ENCODE measurements at places on chromosomes 4 and X.

GRCh38 chrX:150696331-150696730 lies 3.1 kb downstream of the MTMR1 start:
- DNase-seq, result no peak

- no peak for DNase-seq
Observed at GRCh38 chrX:14554131-14554715, 24.9 kb downstream of the GLRA2 start.

DNA sequence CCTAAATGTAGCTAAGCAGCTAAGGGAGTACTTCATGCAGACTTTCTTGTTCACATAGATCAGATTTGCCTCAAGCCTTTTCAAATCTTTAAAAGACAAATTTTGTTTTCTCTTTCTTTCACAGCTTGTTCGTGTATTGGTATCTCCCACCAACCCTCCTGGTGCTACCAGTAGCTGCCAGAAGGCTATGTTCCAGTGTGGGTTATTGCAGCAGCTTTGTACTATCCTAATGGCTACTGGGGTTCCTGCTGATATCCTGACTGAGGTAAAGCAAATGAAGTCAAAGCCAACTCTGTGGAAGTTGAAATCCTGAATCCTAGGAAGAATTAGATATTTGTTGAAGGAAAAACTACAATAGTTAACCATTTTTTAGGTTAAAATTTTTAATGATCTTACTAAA lies 62.6 kb downstream of the USO1 start:
- DNase-seq, result no peak

GRCh38 chr4:182449930-182450439 lies 206.8 kb downstream of the TENM3 start:
- DNase-seq, result no peak

DNA sequence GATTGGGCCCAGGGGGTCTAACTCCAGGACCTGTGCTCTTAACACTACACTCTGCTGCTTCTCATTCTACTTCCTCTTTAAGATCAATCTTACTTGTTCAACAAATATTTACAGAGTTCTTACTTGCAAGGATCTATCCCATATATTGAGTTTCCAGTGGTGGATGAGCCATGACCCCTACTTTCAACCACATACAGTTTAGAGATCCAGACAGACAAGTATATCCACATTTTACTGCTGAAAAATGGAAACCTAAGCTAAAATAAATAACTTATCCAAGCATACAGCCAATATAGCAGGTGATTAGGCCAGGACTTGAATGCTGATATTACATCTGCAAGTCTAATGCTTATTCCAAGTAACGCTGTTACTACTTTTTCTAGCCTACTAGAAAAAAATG lies 18.7 kb downstream of the TMEM150C start:
- DNase-seq, result no peak

GRCh38 chr4:166838975-166839614 lies 395.2 kb downstream of the SPOCK3 start:
- DNase-seq, result no peak

DNA sequence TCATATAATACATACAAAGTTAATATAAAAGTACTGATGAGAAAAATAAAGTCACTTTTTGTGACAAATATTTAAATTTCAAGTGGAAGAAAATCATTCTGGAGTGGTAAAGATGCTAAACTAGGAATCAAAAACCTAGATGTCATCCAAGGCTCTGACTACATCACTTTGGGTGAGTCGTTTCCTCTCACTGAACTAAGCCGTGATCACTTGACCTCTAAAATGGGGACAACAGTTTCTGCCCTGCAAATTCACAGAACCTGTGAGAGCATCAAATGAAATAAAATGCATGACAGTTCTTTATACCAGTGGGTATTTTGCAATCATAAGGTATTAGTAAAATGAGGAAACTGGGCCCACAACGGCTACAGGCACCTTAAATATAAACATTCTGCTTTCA lies 63.8 kb downstream of the PRDM5 start:
- no peak for DNase-seq

DNA sequence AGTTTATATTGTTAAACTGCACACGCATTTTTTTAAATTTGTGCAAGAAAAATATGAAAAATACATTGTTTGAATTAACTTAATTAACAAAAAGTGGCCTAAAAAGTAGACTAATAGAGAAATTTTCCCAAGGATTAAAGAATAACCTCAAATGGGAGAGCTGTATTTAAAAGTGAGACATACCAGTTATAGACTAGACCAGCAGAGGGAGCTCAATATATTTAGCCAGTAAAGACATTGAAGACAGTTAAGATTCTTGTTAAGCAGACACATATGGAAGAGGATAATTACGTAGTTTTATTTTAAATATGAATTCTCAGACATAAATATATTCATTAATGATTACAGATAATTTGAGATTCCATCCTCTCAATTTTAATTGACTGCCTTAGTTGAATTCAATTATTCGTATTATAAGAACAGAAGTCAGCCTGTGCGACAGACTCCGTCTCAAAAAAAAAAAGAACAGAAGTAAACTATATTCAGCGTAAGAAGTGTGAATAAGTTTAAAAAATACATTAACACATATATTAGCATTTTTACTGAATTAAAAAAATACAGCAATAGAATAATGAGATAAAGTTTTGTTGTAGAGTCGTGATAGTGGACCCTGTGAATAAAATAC lies 64.8 kb downstream of the GLRA3 start:
- DNase-seq, result no peak

DNA sequence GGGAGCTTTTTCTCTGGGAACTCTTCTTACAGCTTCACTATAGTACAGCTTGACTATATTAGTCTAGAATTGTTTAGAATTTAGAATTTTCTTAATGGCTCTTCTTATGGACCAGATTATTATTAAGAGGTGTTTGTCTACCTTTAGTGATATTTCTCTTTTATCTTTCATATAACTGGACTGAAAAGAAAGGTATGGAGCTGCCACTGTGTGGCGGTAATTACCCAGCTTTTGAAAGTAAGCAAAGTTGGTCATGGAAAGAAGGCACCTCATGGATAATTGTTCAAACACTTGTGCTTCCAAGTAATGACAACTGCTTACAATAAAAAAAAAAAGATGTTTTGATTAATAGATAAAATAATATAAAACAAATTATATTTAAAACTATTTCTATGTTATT lies 1112.5 kb downstream of the TECRL start:
- DNase-seq, result no peak

DNA sequence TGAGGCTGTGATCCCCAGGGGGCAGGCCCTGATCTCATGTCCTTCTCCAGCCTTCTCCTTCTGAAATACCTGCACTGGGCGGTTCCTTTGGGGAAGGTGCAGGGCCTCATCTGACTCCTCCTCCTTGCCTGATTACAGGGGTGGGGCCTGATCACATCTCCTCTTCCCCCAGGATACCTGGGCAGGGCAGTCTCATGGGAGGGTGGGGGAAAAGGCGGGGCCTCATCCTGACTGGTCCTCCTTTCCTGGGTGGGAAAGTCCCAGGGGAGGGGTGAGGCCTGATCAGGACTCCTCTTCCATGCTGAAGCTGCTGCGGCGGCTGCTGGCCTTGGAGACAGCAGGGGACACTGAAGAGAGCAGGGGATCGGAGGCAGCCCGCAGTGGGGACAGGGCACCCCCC lies 13.3 kb downstream of the TFE3 start:
- no peak for DNase-seq

GRCh38 chr4:112593438-112594133 lies 43.1 kb downstream of the ZGRF1 start:
- DNase-seq, result no peak

GRCh38 chrX:81779701-81780100 lies 577.8 kb downstream of the SH3BGRL start:
- DNase-seq, result no peak

DNA sequence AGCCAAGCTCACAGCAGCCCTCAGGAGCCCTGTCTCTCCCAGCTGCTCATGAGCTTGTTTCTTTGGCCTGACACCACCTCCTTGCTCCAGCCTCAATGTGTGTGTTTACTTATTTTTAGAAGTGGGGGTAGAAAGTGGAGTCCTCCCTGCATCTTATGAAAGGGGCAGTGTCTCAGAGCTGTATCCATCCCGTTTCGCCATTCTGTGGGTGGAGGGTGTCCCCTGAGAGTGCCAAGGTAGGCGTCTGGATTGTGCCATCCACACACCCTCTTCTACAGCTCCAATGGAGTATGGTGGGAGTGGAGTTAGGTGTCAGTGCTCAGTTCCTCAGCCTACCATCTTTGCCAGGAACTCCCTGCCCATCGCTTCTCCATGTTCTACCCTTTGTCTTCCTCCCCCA lies 8.3 kb downstream of the SPON2 start:
- DNase-seq, result no peak

GRCh38 chrX:68177542-68177941 lies 255.8 kb downstream of the OPHN1 start:
- DNase-seq, result no peak

- DNase-seq, result no peak
Observed at GRCh38 chr4:187687697-187688096, 307.9 kb upstream of the ZFP42 start.

Data from stimulated activated CD4-positive, alpha-beta T cell treated with anti-CD3 and anti-CD28 coated beads, Interleukin-1b, Interleukin-23, amount 100 ng/mL, for 4 hours (primary cell).